Lower lobe of right lung (tissue), 2 donors: ENCODE measurements at places on chromosomes 16 and 17. TPM values are rescaled to one million over a fixed set of nuclear protein-coding genes. Genes with fewer than 3 reads are reported as not detected.

HOXB9 gene
- not detected for total RNA-seq

NTN1 gene
- 7.8 TPM for total RNA-seq

OR4D1 gene
- total RNA-seq, result not detected

GINS2 gene
- total RNA-seq, result 1.1 TPM

BCAS3 gene
- 29.6 TPM for total RNA-seq

DNA sequence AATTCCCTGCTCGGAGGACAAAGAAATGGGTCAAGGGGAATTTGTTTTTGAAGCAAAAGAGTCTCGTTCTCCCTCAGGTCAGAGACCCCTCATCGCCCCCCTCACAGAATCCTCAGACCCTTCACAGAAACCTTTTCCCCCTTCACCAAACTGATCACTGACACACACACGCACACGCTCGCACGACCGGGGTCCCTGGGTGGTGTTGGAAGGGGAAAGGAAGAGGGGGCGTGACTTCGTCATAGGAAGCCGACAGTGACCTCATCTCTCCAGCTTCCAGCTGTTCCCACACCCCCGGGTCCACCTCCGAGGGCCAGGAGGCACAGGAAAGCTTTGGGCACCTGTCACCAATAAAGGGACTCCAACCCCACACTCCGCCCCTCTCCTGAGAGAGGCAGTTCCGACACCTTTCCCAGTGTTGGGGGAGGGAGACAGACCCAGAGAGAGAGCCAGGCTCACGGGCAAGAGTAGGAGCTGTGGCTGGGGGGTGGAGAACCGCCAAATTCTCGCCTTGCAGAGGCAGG, 1.2 kb downstream of the ASGR1 start:
- no peak overlapping the region for H3K27ac ChIP-seq
- DNase-seq, result no peak
- H3K4me3 ChIP-seq, result peak overlapping the region; percentile 50
- peaks cover 14% of the 10 kb centered on the region for H3K27me3 ChIP-seq
- H3K36me3 ChIP-seq, result no peaks in the 10 kb centered on the region

DNA sequence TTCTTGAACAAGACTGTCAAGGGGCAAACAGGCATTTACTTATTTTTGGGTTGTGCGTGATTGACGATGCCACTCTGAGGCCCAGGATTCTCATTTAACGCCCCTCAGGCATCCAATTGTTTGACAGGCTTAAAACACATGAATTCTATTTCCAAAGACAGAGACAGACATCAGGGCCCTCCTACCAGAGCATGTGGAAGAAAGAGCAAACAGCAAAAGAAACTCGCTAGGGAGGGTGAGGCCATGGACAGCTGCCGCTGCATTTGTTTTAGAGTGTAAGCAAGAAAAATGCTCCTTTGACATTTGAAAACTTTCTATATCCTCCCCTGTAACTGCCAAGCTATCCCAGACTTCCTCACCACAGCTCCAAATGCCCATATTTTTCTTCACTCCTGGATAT, 410.1 kb downstream of the NPIPA8 start:
- no peaks in the 10 kb centered on the region for H3K4me1 ChIP-seq
- H3K27ac ChIP-seq, result no peak overlapping the region
- H3K4me3 ChIP-seq, result no peak overlapping the region
- H3K36me3 ChIP-seq, result no peaks in the 10 kb centered on the region

DNA sequence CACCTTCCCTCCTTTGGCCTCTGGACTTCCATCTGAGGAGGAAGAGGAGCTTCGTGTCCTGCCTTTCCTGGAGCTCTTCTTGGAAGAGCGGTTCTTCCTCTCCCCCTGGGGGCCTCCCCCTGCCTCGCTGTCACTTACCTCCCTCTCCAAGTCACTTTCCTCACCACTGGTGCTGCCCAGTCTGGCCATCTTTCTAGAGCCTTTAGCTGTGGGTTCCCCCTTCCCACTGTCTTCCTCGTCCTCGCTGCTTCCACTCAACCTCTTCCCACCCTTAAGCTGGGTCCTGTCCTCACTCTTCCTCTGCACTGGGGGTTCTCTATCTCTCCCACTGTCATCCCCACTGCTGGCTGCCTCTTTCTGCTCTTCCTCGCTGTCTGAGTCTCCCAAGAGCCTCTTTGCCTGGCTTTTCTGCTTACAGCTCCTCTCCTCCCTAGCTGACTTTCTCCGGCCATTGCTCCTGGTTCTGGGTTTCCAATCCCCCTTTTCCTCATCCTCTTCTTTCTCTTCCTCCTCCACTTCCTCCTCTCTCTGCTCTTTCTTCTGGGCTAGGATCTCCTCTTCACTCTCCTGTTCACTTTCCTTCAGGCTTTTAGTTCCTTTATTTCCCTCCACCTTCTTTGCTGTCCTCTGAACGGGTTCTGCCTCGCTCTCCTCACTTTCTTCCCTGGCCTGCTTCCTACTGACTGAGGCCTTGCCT, 1.4 kb downstream of the HIRIP3 start:
- H3K36me3 ChIP-seq, result peaks cover 51% of the 10 kb centered on the region
- peak overlapping the region; percentile 83 for H3K4me3 ChIP-seq
- no peaks in the 10 kb centered on the region for H3K27me3 ChIP-seq
- H3K27ac ChIP-seq, result peak overlapping the region; percentile 96
- H3K4me1 ChIP-seq, result peaks cover 50% of the 10 kb centered on the region

- H3K27ac ChIP-seq, result peak overlapping the region; percentile 41
- peaks cover 2% of the 10 kb centered on the region for H3K36me3 ChIP-seq
- H3K27me3 ChIP-seq, result no peaks in the 10 kb centered on the region
- H3K4me3 ChIP-seq, result no peak overlapping the region
- peaks cover 98% of the 10 kb centered on the region for H3K4me1 ChIP-seq
These were observed 129.5 kb downstream of the ANKRD11 start for GRCh38 chr16:89360760-89361435.

DNA sequence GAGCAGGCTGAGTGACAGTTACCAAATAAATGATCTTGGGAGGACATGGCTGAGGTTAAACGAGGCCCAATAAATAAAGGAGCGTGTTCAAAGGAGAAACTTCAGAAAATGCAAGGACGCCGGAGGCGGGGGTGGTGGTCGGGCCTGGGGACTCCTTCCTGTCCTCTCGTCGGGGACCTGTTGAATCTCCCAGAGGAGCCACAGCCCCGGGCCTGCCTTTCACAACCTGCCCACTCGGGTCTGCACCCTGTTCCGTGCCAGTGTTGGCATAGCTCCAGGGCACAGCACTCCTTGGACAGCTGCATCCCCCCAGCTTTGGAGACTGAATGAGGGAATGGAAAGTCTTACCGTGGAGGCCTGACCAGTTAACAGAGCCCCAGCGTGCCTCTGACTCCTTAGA, 8.1 kb upstream of the TBX4 start:
- H3K4me1 ChIP-seq, result no peaks in the 10 kb centered on the region
- H3K27ac ChIP-seq, result no peak overlapping the region
- peaks cover 10% of the 10 kb centered on the region for H3K27me3 ChIP-seq
- no peak overlapping the region for H3K4me3 ChIP-seq
- H3K36me3 ChIP-seq, result no peaks in the 10 kb centered on the region

DNA sequence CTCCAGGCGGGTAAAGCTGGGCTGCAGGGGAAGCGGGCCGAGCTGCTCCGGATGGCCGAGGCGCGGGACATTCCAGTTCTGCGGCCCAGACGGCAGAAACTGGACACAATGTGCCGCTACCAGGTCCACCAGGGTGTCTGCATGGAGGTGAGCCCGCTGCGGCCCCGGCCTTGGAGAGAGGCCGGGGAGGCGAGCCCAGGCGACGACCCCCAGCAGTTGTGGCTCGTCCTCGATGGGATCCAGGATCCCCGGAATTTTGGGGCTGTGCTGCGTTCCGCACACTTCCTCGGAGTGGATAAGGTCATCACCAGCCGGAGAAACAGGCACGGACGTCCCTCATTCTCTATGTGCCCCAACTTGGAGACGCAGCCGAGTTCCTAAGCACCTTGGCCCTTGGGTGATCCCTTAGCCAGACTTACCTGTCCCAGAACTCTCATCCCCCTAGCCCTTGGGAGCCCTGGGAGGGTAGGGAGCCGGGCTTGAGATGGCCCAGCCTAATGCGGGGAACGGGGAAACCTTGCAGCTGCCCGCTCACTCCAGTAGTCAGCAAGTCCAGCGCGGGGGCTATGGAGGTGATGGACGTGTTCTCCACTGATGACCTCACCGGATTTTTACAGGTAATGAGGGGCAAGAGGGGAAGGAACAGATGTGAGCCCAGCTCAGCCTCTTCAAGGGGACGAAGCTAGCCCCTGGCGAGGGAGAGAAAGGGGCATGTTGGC, 806 bp downstream of the MRM1 start:
- H3K4me3 ChIP-seq, result peak overlapping the region; percentile 88
- H3K36me3 ChIP-seq, result no peaks in the 10 kb centered on the region
- no peaks in the 10 kb centered on the region for H3K27me3 ChIP-seq
- DNase-seq, result peak; percentile 46
- peaks cover 26% of the 10 kb centered on the region for H3K4me1 ChIP-seq

- no peak overlapping the region for H3K27ac ChIP-seq
- H3K4me1 ChIP-seq, result no peaks in the 10 kb centered on the region
- DNase-seq, result no peak
- peaks cover 4% of the 10 kb centered on the region for H3K27me3 ChIP-seq
- peaks cover 21% of the 10 kb centered on the region for H3K36me3 ChIP-seq
- no peak overlapping the region for H3K4me3 ChIP-seq
These were observed 26.2 kb upstream of the RCVRN start for GRCh38 chr17:9931144-9931741.

GRCh38 chr17:78438271-78438691, 59.8 kb downstream of the PGS1 start:
- no peaks in the 10 kb centered on the region for H3K27me3 ChIP-seq
- H3K27ac ChIP-seq, result no peak overlapping the region
- peaks cover 12% of the 10 kb centered on the region for H3K4me1 ChIP-seq
- H3K4me3 ChIP-seq, result no peak overlapping the region

DNA sequence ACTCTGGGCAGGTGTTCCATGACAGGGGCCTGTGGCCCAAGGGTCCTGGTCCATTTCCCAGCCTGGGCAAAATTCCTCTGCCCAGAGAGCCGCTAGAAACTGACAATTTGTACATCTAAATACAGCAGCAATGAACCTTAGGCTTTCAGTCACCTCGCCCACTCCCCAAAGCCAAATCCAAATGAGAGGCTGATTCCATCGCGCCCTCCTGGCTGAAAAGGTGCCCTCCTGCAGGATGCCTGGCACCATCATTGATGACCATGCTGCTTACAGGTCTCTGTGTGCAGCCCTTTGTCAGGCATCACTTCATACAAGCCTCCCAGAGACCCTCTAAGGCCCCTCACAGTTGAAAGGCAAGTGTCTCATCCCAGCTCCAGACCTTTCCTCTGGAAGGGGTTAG, 114.7 kb downstream of the C16orf78 start:
- no peak overlapping the region for H3K27ac ChIP-seq
- H3K4me1 ChIP-seq, result peaks cover 20% of the 10 kb centered on the region
- no peaks in the 10 kb centered on the region for H3K36me3 ChIP-seq
- H3K27me3 ChIP-seq, result no peaks in the 10 kb centered on the region

GRCh38 chr16:14186795-14187221, 115.7 kb downstream of the MRTFB start:
- H3K4me1 ChIP-seq, result peaks cover 15% of the 10 kb centered on the region
- no peaks in the 10 kb centered on the region for H3K36me3 ChIP-seq
- DNase-seq, result no peak
- H3K27me3 ChIP-seq, result no peaks in the 10 kb centered on the region

DNA sequence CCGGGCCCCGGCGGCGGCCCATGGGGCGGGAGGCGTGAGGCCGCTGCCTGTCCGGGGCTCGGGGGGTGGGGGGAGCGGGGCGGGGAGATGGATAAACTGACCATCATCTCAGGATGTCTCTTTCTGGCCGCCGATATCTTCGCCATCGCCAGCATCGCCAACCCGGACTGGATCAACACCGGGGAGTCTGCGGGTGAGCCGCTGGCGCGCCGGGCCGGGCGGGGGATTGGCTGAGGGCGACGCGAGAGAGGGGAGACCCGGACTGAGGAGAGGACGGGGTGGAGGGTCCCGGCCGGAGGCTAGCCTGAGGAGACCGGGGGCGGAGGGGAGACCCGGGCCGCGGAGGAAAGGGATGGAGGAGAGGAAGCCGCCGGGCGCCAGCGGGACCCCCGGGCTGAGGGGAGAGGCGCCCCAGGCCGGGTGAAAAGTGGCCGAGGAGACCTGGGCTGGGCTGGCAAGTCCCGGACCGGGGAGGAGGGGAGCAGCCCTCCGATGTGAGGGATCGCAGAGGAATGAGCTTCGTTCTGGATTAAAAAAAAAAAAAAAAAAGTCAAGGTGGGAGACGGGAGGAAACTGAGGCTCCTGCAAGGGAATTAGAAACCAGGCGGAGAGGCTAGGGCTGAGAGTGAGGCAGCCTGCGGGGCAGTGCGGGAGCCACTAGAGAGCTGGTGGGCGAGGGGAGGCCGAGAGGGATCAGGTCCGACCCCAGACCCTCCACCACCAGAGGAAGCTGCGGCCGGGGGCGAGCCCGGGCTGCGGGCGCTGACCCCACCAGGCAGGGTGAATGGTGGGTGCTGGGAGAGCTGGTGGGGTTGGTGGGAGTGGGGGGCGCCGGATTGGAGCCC, 526 bp downstream of the MOSMO start:
- H3K4me3 ChIP-seq, result peak overlapping the region; percentile 91
- no peaks in the 10 kb centered on the region for H3K27me3 ChIP-seq
- H3K27ac ChIP-seq, result peak overlapping the region; percentile 83
- H3K4me1 ChIP-seq, result peaks cover 34% of the 10 kb centered on the region
- no peaks in the 10 kb centered on the region for H3K36me3 ChIP-seq

GRCh38 chr17:1865252-1866037, 35.6 kb downstream of the RPA1 start:
- H3K36me3 ChIP-seq, result peaks cover 27% of the 10 kb centered on the region
- H3K27me3 ChIP-seq, result no peaks in the 10 kb centered on the region
- no peaks in the 10 kb centered on the region for H3K4me1 ChIP-seq
- no peak overlapping the region for H3K4me3 ChIP-seq
- peak; percentile 57 for DNase-seq

DNA sequence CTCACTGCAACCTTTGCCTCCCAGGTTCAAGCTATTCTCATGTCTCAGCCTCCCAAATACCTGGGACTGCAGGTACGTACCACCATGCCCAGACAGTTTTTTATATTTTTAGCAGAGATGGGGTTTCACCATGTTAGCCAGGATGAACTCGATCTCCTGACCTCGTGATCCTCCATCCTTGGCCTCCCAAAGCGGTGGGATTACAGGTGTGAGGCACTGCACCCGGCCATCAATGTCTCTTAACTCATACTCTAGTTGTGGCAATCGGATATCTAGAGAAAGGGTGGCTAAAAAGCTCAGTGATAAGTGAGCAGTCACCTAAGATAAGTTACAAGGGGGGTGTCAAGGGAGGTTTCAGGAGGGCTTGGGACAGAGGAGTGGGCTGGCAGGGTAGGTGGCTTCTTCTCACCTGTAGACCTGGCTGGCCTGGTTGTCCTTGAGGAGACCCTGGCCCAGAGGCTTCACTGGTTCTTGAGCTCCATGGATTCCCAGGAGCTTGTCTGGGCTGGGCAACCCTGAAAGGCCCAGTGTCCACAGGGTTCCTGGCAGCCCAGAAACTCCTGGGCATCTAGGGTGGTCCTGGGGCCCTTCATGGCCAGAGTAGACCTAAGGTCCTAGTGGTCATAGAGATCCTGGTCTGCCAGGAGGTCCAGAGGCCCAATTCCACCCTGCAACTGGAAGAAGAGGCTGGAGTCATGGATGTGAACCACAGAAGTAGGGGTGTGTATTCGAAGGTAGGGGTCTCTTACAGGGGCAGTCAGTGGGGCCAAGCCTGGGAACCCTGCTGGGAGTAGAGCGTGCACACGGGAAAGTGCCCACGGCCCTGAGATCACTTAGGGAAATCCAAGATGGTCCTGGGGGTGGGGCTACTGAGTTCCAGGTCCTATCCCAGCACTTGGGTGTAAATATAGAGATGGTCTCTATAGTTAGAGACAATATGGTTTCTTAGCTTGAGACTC, 12.7 kb upstream of the IGFBP4 start:
- no peaks in the 10 kb centered on the region for H3K36me3 ChIP-seq
- no peaks in the 10 kb centered on the region for H3K27me3 ChIP-seq
- H3K27ac ChIP-seq, result no peak overlapping the region
- no peak overlapping the region for H3K4me3 ChIP-seq
- H3K4me1 ChIP-seq, result peaks cover 12% of the 10 kb centered on the region
